ENCODE measurements at places on chromosomes 1 and 21.

DNA sequence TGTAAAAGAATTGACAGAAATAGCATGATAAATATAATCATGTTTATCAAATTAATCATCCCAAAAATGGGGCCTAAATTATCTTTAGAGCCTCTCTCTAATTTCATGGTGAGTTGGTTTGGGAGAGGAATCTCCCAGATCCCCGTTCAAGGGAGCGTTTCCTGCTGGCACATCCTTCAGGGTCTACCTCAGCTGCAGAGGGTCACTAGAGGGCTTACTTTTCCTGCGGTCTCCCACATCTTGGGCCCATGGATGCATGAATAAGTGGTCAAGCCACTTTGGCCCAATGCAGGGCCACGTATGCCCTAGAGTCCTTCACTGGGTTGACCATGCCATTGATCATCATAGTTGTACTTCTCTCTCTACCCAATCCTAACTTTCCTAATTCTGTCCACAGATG lies 164.1 kb downstream of the USP25 start:
- no peak for DNase-seq

GRCh38 chr1:27455139-27455811 lies 34.7 kb downstream of the WASF2 start:
- DNase-seq: peak; percentile 5

GRCh38 chr21:31754708-31754960 lies 22.7 kb upstream of the SCAF4 start:
- no peak for DNase-seq

GRCh38 chr1:84632673-84633434 lies 57.4 kb downstream of the SSX2IP start:
- no peak for DNase-seq

DNA sequence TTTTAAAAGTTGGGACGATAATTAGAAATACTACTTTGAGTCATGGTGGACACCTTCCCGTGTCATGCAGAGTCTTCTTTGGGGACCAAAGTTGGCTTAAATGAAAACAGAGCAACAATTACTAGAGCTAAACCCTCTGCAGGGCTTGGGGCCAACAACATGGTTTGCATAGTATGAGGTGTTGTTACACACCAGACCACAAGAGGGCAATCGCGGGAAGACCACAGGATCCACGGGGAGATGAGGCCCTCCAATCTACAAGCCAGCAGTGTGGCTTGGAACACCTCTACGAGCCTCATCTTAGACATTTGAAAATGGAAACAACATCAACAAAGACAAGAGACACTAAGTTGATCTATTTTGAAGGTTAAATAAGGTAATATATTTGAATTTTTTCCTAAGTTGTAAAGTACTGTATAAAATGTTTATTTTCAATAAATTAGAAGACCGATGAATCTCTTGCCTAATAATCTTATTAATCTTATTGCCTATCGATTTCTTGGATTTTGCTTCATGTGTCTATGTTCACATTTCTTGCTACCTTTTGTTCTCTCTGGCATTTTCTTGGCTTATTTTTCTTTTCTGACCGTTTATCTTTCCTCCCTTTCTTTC lies 8.2 kb upstream of the SMCP start:
- DNase-seq: peak; percentile 9

GRCh38 chr1:58465825-58466629 lies 80.5 kb downstream of the OMA1 start:
- DNase-seq: no peak

DNA sequence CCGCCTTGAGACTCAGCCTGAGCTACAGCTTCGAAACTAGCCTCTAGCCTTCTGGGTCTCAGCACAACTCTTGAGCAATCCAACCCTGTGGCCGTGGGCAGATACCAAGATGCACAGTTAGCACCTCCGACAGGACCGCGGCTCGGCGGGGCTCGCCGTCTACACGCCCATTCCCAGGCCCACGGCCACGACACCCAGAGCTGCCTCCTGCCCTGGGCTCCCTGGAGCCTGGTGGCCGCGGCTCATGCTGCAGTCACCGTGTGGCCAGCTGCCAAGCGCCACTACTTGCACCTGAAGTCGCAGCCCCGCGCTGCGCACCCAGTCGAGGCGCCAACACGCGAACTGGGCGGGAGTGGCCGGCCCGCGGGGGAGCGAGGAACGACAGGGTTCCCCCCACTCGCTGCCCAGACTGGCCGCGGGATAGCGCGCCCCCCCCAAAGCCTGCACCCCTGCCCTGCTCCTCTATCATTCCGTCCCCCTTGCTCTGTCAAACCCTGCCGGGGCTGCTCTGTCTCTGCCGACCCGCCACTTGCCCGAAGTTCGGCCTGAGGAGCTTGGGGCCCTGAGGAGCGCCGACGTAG lies 729 bp upstream of the CDCA8 start:
- DNase-seq: no peak

GRCh38 chr1:226624526-226624925 lies 76.0 kb downstream of the STUM start:
- no peak for DNase-seq

GRCh38 chr1:205546541-205546940 lies 42.1 kb downstream of the CDK18 start:
- DNase-seq: no peak

- no peak for DNase-seq
These were observed 72.6 kb downstream of the TTC3 start for GRCh38 chr21:37145635-37146111.

GRCh38 chr1:79190074-79190473 lies 183.5 kb upstream of the ADGRL4 start:
- no peak for DNase-seq

- no peak for DNase-seq
These were observed 20.4 kb downstream of the THAP3 start for GRCh38 chr1:6645018-6645417.

DNA sequence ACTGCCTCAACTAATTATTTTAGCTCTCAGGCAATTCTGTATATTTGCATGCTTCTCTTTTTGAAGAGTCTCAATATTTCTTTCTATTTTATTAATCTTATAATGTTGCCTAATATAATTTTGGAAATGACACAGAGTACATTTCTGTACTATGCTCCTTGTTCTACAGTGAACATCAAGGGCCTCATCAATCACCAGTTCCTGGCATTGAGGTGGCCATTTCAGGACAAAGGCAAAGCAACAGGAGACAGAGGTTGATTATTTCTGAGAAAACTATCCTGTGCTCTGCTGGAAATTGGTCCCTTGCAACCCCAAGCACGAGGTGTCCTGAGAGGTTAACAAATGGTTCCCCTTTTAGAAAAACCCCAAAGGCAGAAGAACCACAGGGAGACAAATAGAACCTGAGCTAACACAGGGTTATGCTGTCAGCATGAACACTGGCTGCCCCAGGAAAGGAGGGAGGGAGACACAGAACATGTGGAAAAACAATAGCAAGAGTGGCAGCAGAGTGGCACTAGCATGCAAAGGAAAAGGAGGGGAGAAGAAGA lies 63.9 kb upstream of the VAV3 start:
- DNase-seq: no peak

- no peak for DNase-seq
These were observed 9.9 kb upstream of the TTC22 start for GRCh38 chr1:54811066-54811465.

DNA sequence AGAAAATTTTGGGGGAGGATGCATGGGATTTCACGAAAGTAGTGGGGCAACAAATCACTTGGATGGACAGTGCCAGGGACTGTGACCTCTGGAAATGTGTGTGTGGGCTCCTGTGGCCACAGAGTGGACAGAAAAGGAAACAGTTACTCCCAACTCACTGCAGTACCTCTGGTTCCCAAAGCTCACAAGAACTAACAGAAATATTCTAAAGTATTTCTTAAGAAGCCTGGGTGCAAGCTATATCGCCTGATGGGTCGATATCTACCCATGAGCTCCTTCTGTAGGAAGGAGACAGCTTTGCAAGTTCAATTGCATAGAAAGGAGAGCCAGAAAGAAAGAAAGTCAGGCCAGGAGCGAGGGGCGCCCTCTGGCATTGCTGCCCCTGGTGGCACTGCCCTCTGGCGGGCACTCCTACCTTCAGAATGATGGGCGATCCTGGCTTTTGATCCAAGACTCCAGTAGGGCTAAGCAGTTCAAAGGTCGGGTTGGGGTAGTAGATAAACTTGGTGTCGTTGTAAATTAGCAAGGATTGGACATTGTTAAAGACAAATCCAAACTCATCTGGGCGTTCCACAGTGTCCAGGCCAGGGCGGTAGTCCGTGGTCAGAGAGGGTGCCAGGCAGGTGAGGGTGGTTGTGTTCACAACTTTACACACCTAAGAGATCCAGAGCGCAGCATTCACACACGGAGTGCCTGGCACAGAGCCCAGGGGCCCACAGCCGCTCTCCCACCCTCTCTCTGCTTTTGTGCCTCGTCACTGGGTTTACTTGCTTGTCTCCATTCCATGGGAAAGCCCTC lies 134.7 kb upstream of the CD34 start:
- DNase-seq: no peak

GRCh38 chr1:59126366-59126765 lies 170.5 kb upstream of the FGGY start:
- no peak for DNase-seq
